Melanocyte of skin (primary cell): ENCODE measurements at places on chromosomes 6 and 20. TPM values are rescaled to one million over a fixed set of nuclear protein-coding genes. Genes with fewer than 3 reads are reported as not detected.

The KIAA1755 gene
- total RNA-seq: 1.3 and 5.4 TPM in 2 replicates

The TFAP2D gene
- not detected in 2 replicates for total RNA-seq

The LAMA2 gene
- under 0.01 and 1.5 TPM in 2 replicates for total RNA-seq

The DTD1 gene
- total RNA-seq: 43.6 and 50.3 TPM in 2 replicates

The TEAD3 gene
- 2.3 and 5.0 TPM in 2 replicates for total RNA-seq

The GLP1R gene
- total RNA-seq: not detected in 2 replicates

The TNFRSF6B gene
- total RNA-seq: 0.67 TPM in 1 of 2 replicates, not detected in the other

The MOG gene
- total RNA-seq: not detected in 2 replicates

The BPIFB2 gene
- not detected in 2 replicates for total RNA-seq

The PLEKHG1 gene
- 8.7 and 11.7 TPM in 2 replicates for total RNA-seq

The LY86 gene
- not detected in 2 replicates for total RNA-seq

The DNAJC5 gene
- 39.6 and 40.7 TPM in 2 replicates for total RNA-seq

The AHCY gene
- total RNA-seq: 89.1 and 114 TPM in 2 replicates

The ZSCAN23 gene
- 5.4 and 6.7 TPM in 2 replicates for total RNA-seq

The TRIM10 gene
- not detected in 2 replicates for total RNA-seq

The FAM209B gene
- total RNA-seq: 0.73 TPM in 1 of 2 replicates, not detected in the other

The SAPCD1 gene
- 1.7 TPM in 1 of 2 replicates, not detected in the other for total RNA-seq

The NINL gene
- total RNA-seq: 6.3 and 6.6 TPM in 2 replicates

The ATF6B gene
- 23.6 and 30.7 TPM in 2 replicates for total RNA-seq

The ARMC2 gene
- total RNA-seq: 1.7 and 3.4 TPM in 2 replicates
